ENCODE measurements at places on chromosomes 4 and X.
A peak's percentile ranks its signal among the peaks of the same experiment; 100 is the strongest.

- no peak for DNase-seq
Observed at GRCh38 chr4:107148904-107149303, 112.8 kb upstream of the DKK2 start.

GRCh38 chrX:39196192-39197102, 395.2 kb downstream of the MID1IP1 start:
- DNase-seq: peak; percentile 63

DNA sequence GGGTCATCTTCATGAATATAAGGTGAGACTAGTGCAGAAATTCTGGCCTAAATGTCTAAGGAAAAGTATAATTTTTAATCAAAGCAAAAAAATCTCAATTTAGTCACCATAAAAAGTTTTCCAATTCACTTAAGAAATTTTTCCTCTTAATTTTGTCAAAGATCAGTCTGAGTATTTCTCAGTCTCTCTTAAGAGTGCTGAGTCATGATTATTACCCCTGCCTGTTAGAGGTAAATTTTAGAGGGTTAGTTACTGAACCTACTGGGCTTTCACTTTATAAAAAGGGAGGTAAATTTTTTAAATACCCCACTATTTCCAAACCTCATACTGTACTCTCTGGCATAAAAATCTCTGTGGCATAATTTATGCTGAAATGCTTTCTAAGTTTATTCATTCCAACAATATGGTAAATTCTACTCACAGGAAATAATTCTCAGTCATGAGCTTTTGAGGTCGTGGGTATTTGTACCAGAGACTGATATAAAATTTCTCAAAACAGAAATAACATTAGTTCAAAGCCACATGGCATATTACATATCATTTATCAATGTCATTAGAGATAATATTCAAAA, 122.4 kb downstream of the SLC39A8 start:
- no peak for DNase-seq

DNA sequence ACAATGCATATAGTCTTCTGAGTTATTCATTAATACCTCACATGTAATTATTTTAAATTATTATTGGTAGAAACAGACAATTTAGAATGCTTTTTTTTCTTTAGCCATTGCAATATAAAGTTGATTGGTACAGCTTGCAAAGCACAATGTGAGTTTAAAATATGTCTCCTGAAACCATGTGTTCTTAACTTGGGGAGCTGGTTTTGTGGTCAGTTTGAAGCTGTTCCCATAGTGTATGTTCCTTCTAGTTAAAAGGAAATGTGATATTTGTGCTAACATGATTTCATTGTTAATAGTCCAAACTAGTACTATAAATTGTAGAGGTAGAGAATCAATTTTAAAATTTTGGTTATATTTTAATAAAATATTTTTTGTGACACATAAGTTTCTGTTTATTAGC, 247.2 kb downstream of the BMPR1B start:
- no peak for DNase-seq

DNA sequence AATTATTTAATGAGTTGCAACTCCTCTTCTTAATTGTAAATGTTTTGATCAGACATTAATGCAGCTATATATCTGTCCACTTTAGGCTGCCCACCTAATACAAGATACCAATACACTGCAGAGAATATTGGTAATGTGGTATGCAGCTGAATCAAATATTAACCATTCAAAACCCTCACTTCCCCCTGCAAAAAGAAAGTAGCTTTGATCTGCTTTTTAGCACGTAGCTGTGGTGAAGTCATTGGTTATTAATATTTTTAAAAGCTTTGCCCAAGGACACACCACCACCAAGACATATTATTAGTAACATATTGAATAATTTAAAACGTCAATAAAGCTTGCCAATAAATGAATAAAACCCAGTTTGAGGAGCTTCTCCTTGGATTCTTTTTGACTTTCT, 28.6 kb upstream of the CYP2U1 start:
- DNase-seq: no peak

DNA sequence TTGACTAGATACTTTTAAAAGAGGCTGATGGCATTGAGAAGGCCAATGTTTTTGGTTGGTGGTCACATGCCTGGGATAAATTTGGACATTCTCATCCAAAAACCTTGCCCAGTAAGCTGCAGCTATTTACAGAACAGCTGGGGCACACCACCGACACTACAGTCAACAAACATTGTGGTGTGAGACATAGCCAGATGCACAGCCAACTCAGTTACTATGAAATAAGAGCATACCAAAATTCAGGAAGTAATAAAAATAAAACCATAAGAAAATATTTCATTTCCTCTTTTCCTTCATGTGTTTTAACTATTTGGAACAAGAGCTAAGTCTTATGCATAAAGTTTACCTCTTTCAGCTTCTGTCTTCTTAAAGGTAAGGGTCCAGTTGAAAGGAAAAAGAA, 8.8 kb downstream of the PPM1K start:
- DNase-seq: peak; percentile 26

GRCh38 chrX:7068939-7069367, 78.6 kb upstream of the STS start:
- no peak for DNase-seq

- no peak for DNase-seq
Observed at GRCh38 chr4:93302310-93302709, 526.2 kb upstream of the ATOH1 start.
